Caudate nucleus (tissue), 63 donors: ENCODE measurements at places on chromosomes 4 and X.

- no peak for DNase-seq
Observed at GRCh38 chrX:132775263-132775823, 183.1 kb downstream of the HS6ST2 start.

DNA sequence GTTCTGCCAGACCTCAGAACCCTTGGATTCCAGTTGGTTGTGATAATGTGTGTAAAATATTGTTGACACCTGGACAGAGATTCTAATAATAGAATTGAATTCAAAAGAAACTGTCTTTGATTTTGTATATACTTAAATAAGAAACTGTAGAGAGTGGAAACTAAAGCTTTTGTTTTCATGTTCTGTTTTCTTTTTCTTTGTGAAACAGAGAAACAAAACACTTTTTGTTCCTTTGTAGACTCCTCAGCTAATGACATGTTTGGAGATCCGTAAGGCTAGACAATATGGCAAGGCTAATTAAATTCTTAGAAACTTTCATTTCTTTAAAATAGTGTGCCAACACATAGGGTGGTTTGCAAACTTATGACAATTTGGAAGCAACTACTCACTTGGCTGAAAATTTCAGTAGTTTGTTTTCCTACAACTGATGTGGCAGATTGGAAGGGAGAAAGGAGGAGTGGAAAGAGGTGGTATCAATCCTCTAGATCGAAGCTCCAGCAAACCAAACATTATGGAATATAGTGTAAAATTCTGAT, 90.9 kb upstream of the FAT1 start:
- DNase-seq, result no peak

DNA sequence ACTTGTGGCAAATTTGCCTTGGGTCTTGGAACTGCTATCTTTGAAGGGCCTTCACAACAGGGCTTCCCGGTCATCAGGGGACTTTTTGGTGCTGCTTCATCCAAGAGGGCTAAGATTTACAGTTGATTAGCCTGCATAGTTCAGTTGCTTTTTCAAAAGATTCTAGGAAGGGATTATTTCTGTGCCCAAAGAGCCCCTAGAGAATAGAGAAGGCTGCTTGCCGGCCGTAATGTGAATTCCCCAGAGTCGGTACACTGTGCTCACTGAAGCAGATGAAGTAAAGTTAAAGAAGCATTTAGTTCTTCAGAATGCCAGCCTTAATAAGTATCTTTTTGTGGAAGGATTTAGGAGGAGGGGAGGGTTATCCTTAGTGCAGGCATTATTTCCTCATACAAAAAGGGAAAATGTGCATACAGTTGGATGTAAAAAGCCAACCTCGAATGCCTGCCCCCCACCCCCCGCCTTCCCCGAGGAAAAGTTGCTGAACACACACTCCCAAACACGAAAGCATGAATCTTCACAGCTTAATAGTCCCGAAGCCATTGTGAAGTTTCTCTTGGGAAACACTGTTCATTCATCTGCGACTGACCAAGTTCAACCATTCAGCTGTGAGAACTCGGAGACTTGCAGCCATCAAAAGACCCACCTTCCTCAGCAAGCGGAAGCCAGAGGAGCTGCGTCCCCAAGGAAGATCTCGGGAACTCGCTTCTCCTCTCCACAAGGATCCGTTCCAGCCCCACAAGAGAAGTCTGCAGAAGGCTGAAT, 47.6 kb downstream of the ANOS1 start:
- DNase-seq, result no peak

DNA sequence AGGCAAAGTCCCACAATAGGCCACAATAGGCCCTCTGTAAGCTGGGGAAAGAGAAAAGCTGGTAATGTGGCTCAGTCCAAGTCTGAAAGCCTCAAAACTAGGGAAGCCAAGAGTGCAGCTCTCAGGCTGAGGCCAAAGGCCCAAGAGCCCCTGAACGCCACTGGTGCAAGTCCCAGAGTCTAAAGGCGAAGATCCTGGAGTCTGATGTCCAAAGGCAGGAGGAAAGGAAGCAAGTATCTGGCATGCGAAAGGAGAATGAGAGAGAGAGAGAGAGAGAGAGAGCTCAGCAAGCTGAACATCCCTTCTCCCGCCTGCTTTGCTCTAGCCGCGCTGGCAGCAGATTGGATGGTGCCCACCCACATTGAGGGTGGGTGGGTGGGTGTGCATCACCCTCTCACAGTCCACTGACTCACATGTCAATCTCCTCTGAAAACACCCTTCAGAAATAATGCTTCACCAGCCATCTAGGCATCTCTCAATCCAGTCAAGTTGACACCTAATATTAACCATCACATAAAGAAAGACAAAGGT, 30.9 kb upstream of the ELF2 start:
- no peak for DNase-seq

- no peak for DNase-seq
Observed at GRCh38 chr4:139913995-139914598, 239.9 kb downstream of the MAML3 start.

DNA sequence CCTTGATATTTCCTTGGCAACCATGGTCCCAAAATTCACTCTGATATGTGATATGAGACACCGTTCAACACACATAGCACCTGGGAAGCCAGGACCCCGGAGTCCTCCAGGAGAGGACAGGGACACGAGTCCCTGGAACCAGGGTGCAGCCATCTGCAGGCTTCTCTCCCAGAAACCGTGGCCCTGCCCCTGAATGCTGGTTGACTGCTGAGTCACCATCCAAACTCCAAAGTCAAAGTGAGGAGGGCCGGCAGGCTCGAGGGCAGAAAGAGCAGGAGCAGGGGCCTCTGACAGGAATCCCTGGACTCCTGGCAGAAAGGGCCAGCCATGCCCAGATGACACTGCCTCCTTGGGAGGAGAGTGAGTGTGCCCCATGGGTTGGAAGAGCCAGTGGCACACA, 6.9 kb upstream of the PNMA6A start:
- DNase-seq, result no peak

DNA sequence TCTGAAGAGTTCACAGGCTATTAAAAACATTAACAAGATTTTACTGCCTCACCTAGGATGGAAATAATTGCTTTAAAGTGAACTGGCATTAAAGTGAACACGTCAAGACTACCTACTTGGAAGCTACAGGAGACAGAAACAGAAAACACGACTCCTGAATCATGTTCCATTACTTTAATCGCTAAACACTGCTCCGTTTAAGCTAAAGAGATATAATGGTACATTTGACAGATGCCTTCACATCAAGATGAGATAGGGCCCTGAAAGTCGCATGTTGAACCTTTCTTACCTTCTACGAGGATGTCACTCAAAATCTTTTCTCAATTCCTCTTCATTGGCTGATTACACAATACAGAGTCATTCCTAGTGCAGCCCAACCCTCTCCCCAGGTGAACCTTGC, 206.3 kb upstream of the GATB start:
- no peak for DNase-seq

- no peak for DNase-seq
Observed at GRCh38 chr4:3452376-3452775, 10.6 kb downstream of the HGFAC start.

- no peak for DNase-seq
Observed at GRCh38 chr4:80197601-80198440, 518 bp downstream of the PRDM8 start.

DNA sequence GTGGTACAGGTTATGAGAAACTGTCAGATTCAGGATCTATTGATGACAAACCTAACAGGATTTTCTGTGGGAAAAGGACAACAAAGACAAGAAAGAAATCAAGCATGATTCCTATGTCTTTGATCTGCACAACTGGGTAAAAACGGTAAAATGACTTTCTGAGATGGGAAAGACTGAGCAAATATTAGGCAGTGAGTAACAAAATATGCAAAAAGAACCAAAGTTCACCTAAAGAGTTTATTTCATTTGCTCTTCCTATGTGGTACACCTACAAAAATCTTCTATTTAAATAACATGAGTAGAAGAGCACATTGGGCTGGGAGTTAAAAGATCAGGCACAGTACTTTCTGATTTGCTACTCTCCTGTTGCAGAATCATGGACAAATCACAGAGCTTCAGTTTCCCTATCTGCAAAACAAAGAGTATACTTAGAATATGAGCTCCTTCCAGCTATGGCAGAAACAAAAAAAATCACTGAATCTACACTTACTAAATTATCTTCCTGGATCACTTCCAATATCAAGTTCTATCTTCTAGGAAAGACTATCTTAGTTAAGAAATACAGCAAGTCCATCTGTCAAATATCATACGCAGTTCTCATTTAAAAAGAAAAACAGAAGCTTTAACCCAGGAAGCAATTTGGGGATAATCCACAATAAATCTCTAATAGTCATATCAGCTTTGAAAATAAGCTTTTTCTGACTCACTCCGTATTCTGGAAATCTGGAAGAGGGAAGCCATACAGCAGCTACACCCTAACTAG, 37.4 kb downstream of the NFXL1 start:
- no peak for DNase-seq

- no peak for DNase-seq
Observed at GRCh38 chr4:33837043-33837838, 2407.1 kb downstream of the ARAP2 start.

- DNase-seq, result no peak
Observed at GRCh38 chrX:2656257-2656836, 34.7 kb upstream of the CD99 start.

DNA sequence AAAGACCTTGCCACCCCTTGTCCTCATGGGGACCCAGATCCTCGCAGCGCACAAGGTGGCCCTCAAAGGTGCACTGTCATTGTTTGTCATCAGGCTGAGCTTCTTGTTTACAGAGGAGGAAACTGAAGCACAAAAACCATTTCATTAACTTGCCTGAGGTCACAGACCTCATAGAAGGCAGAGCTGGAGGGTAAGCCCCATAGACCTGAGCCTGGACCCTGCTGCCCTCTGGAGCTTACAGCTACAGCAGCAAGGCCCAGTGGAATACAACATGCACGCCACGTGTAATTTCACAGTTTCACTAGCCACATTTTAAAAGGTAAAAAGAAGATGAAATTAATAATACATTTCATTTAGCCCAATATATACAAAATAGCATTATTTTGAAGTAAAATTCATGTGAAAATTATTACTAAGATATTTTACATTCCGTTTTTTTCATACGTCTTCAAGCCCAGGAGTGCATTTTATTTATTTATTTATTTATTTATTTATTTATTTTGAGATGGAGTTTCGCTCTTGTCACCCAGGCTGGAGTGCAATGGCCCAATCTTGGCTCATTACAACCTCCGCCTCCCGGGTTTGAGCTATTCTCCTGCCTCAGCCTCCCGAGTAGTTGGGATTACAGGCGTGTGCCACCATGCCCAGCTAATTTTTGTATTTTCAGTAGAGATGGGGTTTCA, 8.8 kb downstream of the JAKMIP1 start:
- DNase-seq, result no peak

GRCh38 chr4:184094532-184095159, 123.0 kb downstream of the ENPP6 start:
- no peak for DNase-seq

GRCh38 chr4:173506597-173507211, 23.3 kb downstream of the HAND2 start:
- no peak for DNase-seq

- DNase-seq, result no peak
Observed at GRCh38 chr4:144189121-144189520, 48.6 kb upstream of the GYPA start.

DNA sequence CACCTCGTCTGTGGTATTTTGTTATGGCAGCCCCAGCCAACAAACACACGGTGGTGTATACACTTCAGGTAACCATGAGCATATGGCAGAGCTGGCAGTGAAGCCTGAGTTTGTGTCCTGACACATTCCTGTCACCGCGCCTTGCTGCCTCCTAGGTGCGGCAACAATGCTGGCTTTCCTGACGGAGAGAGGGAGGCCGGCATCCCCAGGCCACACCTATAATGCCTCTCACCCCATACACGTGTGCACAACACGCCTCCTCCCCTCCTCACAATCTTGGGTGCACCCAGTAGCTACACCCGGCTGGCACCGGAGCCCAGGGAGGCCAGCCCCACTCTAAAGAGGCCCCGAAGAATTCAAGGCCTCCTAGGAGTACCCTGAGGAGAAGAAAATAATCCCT, 158.5 kb downstream of the NSUN7 start:
- DNase-seq, result no peak

DNA sequence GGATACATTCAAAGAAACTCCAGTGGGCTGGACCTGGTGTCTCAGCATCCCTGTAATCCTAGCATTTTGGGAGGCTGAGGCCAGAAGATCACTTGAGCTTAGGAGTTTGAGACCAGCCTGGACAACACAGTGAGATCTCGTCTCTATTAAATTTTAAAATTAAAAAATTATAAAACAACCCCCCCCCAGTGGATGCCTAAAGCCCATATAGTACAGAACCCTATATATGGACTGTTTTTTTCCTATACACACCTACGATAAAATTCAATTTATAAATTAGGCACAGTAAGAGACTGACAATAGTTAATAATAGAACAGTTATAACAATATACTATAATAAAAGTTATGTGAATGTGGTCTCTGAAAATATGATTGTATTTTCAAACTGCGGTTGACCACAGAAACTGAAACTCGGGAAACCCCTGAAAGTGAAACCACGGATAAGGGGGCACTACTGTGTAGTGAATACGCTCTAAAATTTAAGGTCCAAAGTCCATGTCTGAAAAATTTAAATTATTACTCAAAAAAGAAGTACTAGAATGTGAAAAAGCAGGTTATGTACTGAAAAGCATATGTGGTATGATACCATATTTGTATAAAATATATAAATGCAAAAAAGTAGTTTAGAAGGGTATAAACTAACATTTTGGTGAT, 2.0 kb downstream of the SMIM14 start:
- no peak for DNase-seq

- no peak for DNase-seq
Observed at GRCh38 chr4:52244103-52244775, 193.1 kb downstream of the SPATA18 start.

GRCh38 chr4:26420438-26420837, 69.8 kb downstream of the CCKAR start:
- DNase-seq, result no peak

DNA sequence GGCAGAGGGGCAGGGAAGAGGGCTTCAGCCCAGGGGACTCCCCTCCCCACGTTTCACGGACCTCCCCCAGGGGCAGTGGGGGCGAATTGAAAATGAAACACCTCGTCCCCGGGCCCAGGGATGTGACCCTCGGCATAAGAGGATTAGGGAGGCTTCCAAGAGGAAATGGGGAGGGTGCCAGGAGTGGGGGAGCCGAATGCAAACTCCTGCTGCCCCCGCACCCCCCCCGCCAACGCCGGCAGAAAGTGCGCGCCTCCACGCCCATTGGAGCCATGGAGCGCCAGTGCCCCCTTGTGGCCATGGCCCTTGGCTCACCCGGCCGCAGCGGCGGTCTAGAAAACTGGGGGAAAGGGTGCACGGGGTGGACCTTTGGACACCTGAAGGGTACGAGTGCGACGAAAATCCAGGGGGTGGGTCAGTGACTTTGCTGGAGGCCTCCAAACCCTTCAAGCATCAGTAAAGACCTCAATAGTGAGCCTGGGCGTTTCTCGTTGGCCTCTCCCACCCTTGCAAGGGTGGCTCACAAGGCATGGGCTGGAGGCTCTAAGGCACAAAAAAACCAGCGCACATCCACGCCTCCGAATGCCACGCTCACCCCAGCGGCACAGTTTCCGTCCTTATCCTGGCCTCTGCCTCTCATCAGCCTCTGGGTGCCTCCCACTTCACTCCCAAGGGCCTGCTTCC, 120.8 kb upstream of the PJA1 start:
- no peak for DNase-seq
